ENCODE measurements at places on chromosomes 4 and X.

- no peak for DNase-seq
These were observed 229.1 kb downstream of the DCTD start for GRCh38 chr4:182688081-182688480.

DNA sequence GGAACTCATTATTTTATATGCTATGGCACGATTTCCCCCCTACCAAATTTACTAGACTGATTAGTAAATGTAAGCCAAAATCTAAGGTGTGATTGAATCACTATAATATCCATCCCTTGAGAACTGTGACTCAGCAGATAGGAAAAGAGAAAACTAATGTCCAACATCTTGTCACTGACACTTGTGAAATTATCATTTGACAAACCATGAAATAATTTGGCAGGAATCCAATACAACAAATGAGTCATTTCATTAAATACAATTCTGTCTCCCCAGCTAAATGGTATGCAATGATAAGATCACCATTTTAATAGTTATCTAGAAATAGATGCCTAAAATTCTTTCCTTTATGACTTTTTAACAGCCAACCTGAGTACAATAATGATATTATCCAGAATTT lies 462.3 kb downstream of the DMD start:
- DNase-seq: no peak

- DNase-seq: no peak
These were observed 765.7 kb upstream of the IGFBP7 start for GRCh38 chr4:57875829-57876392.

- DNase-seq: peak; percentile 32
These were observed 17.0 kb upstream of the HPF1 start for GRCh38 chr4:169774466-169775445.

DNA sequence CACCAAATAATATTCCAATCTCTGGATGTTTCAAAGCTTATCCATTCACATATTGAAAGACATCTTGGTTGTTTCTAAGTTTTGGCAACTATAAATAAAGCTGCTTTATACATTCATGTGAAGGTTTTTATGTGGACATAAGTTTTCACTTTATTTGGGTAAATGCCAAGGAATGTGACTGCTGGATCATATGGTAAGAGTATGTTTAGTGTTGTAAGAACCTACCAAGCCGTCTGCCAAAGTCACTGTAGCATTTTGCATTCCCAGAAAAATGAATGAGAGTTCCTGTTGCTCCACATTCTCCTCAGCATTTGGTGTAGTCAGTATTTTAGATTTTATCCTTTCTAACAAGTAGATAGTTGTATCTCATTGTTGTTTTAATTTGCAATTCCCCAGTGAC lies 1047.7 kb downstream of the C4orf33 start:
- DNase-seq: no peak

- no peak for DNase-seq
These were observed 104.1 kb downstream of the PHOX2B start for GRCh38 chr4:41644288-41644914.

DNA sequence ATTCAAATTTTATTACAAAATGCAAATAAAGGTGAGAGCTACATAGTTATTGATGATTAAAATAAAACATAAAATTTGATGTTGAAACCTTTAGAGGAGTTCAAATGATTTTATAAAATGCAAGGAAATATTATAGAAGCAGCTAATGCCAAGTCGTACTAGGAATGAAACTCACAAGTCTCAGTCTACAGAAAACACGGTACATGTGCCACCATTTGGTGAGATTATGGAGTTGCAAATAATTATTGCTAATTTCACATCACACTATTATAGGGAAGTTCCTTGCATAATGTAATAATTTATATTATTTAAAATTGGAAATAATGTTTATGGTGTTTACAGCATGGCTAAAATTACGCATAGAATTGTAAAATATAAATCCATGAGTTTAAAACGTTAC lies 1601.7 kb upstream of the TENM3 start:
- no peak for DNase-seq

DNA sequence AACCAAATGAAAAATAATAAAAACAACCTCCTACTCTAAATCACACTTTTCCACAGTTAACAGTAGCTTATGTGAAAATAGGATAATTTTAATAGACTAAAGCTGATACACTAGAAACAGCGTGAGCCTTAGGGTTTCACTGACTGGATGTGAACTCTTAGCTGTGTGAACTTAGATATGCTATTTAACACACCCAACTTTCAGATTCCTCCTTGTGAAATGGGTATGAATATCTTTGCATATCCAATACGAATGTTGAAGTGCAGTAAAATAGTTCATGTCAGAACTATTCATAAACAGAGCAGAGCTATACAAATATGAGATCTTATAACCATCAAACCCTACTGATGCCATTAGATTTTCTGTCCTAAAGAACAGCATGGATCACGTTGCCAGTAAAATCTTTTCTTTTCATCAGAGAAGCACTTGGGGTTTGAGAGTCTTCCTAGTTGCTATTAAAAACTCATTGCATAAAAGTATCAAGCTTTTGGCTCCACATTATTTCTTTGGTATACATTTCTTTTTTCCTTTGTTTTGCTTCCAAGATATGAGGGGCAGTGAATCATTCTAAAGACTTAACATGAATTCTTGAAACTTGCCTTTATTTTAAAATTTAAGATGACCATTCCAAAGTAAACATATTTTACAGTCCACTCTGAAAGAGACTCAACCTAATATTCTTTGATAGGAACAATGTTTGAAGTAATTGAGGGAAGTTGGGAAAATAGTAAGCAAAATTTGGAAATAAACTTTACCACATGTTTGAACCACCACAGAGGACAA lies 102.4 kb downstream of the CPE start:
- DNase-seq: no peak

- DNase-seq: no peak
These were observed 5.3 kb upstream of the CFP start for GRCh38 chrX:47634871-47635575.

DNA sequence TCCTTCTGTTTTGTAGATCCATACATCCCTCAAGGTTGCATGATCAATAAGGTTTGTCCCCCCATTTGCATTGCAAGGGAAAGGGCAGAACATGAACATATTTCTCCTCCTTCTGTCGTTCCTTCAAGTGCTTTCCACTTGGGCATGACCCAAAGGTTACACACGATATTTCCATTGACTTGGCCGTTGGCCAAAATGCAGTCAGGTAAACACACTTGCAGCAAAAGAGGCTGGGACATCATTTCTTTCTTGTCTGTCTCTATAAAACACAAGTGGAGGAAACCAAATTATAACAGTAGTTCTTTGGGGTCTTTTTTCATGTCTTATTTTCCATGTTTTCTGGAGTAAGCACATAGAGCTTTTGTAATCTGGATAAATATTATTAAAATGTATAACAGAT lies 156.1 kb downstream of the FRAS1 start:
- DNase-seq: no peak

DNA sequence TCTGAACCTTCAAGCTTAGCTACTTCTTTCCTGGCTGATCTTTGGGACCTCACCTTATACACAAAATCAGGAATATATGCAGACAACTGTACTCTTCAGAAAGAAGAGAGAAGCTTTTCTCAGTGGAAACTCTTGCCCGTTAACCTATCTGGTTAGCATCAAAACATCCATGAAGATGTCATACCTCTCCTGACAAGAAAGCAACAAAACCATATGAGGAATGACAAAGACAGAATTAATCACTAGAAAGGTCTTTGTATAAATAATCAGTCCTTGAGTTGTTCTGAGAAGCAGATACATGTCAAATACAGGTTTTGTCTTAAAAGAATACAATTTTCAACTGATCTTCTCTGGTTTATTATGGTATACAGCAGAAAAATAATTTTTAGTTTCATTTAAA lies 130.8 kb downstream of the FAT4 start:
- no peak for DNase-seq

DNA sequence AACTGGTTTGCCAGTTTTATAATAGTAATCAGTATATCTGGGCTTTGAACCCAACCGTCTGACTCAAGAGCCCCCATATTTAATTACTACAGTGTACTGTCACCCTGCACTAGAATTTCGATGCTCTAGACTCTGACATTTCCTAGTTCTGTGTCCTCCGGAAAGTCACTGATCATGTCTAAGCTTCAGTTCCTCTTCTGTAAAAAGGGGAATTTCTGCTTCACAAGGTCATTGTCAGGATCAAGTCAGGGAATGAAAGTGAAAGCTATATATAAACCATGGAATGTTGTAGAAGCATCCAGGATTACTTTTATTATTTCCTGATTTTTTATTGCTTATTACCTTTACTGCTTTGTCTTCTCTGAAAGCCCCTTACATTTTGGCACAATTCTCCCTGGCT lies 4.0 kb upstream of the KCNIP4 start:
- DNase-seq: no peak

DNA sequence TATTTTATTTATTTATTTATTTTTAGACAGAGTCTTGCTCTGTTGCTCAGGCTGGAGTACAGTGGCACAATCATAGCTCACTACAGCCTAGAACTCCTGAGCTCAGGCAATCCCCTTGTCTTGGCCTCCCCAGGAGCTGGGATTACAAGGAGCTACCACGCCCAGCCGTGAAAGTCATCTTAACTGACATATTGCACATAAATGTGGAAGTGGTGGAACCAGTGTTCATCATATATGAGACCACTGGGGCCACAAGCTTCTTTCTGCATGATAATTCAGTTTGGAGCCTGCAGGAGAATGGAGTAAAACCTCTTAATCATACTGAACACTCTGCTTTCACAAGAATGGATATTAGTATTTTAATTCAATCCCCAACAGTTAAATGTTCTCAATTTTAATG lies 12.5 kb upstream of the CTSO start:
- DNase-seq: no peak

DNA sequence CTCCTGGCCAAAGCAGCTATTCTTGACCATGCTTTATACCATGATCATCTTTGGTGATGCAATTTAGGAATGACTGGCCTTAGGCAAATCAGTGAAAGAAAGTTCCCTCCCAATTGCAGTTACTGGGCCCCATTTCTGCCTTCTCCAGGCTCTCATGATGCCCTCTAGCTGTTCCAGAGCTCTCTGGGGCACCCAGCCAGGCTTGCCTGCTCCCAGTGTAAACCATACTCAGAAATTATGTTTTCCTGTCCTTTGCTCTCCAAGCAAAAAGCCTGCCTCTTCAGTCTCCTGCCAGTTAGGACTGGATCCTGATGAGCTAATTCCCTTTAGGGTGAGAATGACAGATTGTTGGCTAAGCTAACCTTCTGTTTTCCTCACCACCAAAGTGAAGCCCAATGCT lies 85.3 kb upstream of the RBPJ start:
- no peak for DNase-seq

GRCh38 chr4:173169178-173169427 lies 492 bp downstream of the GALNT7 start:
- DNase-seq: no peak

- DNase-seq: no peak
These were observed 13.2 kb upstream of the SOD3 start for GRCh38 chr4:24781999-24782745.

GRCh38 chr4:40721730-40722171 lies 28.0 kb upstream of the NSUN7 start:
- no peak for DNase-seq

DNA sequence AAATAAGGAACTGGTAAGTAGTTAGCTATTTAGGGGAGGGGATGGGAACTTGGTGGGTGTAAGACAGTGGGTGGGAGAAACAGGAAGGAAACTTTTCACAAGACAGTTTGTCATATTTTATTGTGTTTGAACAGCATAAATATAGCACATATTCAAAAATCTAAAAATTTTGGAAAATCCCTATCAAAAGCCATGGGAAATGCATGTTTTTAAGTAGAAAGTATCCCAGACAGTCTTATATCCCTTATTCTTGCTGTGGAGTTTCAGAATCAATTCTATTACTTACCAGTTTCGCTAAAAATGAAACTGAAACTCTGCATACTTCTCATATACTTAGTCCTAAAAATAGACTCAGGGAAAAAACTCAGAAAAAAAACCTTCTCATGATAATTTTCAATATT lies 22.3 kb upstream of the RASGEF1B start:
- DNase-seq: no peak

- DNase-seq: no peak
These were observed 1239.1 kb upstream of the TENM3 start for GRCh38 chr4:181004056-181004455.

DNA sequence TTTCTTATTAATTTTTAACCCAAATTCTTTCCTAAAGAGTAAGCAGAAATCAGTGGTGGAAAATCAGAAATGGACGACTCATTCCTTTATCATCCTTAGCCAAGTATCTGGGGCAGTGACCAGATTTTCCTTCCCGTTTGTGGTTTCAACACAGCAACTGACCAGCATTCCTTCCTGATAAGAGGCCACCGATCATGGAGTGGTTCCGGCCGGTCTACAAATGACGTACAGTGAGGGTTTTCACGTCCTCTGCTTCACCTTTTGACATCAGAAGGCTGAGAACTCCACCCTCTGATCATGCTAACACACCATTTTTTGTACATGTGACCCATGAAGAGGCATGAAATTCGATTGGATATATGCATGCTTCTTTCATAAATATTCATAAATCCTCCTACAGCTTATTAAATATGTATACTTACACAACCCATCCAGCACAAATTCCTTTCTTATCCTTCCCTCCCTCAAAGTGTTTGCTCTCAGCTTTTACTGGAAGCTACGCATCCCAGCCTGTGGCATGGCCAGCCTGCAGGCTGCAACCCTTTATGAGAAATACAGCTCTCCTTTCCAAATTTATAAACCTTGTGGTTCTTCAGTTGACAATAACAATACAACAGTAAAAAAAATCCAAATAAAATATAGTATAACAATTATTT lies 173.0 kb upstream of the CASK start:
- no peak for DNase-seq

- DNase-seq: no peak
These were observed 522.0 kb downstream of the GRID2 start for GRCh38 chr4:92825791-92826190.

- no peak for DNase-seq
These were observed 448.5 kb downstream of the TRAM1L1 start for GRCh38 chr4:116636917-116637316.

DNA sequence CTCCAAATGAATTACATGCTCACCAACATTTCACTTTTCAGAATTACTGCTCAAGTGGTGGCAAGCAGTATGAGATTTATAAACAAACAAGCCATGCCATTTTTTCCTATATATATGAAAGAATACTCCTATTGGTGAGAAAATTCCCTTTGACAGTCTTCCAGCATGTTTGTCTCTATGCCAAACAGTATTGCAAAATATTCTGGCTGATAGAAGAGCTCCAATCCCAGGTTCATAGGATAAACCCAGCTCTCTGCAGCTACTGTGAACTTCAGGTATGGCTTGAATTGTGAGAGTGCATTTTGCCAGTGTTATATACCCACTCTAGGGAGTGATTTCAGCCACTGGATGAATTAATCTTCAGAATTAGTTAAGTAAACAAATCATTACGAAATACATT lies 108.8 kb downstream of the MAGEC2 start:
- DNase-seq: no peak

DNA sequence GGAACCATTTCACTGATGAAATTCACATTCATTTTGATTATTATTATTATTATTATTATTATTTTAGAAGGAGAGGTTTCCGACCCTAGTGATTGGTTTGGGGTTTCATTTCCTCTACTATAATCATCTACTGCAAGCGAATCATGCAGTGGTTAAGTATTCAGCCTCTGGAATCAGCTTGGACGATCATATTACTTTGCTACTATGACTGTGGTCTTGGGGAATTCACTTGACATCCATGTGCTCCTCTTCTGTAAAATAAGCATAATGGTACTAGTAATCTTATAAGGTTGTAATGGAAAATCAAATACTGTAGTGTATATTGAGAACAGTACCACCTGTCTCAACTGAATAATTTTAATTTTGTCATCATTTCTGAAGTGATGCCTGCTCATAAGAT lies 132.1 kb upstream of the SLC4A4 start:
- no peak for DNase-seq

GRCh38 chr4:150078041-150078578 lies at the start of gene DCLK2:
Gene DCLK2, plus strand, starts transcription at chr4:150078445. Its CDS starts 583 bp downstream, at chr4:150079028.
- DNase-seq: no peak
